Activated T-cell treated with anti-CD3 and anti-CD28 coated beads, Interleukin-2, amount 50 U/mL, for 72 hours (primary cell): ENCODE measurements at places on chromosomes 12 and 14.

DNA sequence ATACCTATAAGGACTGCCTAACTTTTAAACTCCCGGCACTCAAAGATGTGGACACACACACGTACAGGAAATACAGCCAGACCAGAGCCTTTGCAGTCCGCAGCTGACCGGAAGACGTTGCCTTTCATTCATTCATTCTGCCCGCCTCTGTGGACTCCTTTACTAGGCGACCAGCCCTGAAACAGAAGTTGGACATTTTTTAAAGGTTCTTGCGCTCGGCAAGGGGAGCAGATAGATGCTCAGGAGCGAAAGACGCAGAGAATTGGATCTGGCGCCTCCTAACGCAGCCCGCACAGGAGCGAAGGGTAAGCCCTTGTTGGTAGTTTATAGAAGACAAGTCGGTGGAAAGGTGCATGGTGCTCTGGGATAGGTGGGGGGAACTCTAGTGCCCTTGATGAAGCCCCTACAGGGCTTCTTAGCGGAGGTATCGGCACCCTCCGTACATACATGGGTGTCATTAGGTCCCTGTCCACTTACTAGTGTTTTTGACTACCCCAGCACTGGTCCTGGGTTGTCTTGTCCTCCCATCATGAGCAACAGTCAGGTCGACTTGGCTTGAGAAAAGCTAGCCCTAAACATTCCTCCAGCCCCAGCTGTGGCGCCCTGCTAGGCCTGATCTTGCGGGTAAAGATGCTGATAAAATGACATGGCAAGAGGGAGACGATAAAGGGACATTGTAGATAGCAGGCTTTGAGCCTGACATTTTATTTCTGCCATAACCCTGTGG is at the start of gene KDM2B:
Gene KDM2B, minus strand, starts transcription at position 65 of the 727 bp plus-strand sequence. CDS start 112 bp downstream, outside the sequence.
- peak within 1 kb of the TSS; percentile 99 for H3K4me3 ChIP-seq
- H3K4me1 ChIP-seq: peaks cover 39% of the 10 kb centered on the region
- H3K36me3 ChIP-seq: no peaks in the 10 kb centered on the region
- no peak for DNase-seq
- H3K27ac ChIP-seq: peak within 1 kb of the TSS; percentile 98

GRCh38 chr14:104307246-104307626 is 168.8 kb downstream of the KIF26A start:
- no peak overlapping the region for H3K27ac ChIP-seq
- DNase-seq: no peak
- H3K36me3 ChIP-seq: no peaks in the 10 kb centered on the region

DNA sequence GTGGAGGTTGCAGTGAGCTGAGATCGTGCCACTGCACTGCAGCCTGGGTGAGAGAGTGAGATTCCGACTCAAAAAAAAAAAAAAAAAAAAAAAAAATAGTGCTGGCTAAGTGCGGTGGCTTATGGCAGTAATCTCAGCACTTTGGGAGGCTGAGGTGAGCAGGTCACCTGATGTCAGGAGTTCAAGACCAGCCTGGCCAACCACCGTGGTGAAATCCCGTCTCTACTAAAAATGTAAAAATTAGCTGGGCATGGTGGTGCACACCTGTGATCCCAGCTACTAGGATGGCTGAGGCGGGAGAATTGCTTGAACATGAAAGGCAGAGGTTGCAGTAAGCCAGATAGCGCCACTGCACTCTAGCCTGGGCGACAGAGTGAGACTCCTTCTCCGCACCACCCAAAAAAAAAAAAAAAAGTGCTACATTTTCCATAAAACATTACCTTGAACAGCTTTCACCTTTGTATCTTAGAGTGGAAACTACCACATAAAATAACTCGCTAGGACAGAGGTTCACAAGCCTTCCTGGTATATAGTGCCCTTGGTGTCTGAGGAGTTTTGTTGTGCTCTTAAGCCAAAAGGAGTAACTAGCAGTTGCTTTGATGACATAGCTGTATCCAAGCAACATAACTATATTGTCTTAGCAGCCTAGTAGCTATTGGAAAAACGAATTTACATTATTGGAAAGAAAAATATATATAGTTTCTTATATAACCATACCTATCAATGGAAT is 11.1 kb downstream of the PTGES3 start:
- DNase-seq: no peak
- H3K4me1 ChIP-seq: peaks cover 83% of the 10 kb centered on the region
- peaks cover 31% of the 10 kb centered on the region for H3K36me3 ChIP-seq
- no peaks in the 10 kb centered on the region for H3K27me3 ChIP-seq
- no peak overlapping the region for H3K4me3 ChIP-seq
- H3K27ac ChIP-seq: peak overlapping the region; percentile 83

DNA sequence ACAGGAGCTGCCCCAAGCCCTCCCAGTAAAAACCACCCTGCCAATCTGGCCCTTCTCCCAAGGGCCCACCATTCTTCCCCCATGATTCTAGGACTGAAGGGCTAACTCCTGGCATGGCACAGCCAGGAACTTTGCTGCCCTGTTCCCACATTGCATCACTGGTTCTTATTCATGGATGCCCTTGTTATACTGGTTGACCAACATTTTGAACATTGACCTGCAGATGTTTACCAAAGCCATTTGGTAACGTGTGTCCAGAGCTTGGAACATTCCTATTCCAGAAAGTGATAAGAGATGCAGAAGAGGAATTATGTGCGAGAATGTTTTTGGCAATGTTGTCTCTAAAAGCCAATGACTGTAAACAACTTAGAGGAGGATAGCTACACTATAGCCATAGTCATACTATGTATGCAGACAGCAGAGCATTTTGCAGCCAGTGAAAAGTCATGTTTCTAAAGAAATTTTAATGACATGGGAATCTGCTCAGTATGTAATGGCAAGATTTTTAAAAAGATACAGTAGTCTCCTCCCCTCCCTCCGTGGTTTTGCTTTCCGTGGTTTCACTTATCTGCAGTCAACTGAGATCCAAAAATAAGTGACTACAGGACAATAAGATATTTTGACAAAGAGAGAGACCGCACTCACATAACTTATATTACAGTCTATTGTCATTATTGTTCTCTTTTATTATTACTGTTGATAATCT is 108.8 kb downstream of the DAAM1 start:
- H3K27me3 ChIP-seq: no peaks in the 10 kb centered on the region
- no peak overlapping the region for H3K27ac ChIP-seq
- peaks cover 9% of the 10 kb centered on the region for H3K4me1 ChIP-seq
- no peak overlapping the region for H3K4me3 ChIP-seq

DNA sequence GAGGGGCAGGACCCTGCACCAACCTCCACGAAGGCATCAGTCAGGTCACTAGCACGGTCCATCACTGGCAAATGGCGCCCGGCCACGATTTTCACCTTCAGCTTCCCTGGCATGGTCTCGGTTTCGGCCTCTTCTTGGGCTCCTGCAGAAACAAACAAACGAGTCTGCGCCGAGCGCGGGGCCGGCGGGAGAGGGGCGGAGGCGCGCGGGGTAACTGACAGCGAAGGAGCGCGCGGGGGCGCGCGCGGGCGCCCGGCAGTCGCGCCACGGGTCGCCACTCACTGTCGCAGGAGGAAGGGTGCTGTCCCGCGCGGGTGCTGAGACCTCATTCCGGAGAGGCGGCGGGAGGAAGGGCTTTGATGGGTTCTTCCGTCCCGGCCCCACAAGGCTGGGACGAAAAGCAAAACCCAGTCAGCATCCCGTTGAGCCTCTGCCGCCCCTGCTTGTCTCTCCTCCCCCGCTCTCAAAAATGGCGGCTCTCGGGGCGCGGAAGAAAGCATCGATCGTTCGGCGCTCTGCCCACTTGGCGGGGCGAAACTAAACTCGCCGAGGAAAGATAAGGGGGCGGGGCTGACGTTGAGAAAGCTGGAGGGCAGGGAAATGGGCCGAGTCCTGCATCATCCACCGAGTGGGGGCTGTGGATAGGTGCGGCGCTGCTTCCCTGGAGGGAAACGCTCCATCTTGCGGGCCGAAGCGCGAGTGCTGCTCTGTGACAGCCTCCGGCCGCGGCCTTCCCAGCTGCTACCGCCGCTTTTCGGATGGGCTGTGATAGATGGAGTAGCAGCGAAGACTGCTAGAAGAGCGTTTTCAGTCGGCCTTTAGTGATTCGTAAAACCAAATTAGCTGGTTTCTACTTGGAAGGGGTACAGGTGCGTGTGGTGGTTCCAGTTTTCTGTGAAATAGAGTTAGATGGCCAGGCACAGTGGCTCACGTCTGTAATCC is at the start of gene C2CD5:
Gene C2CD5, minus strand, starts transcription at position 505 of the 942 bp plus-strand sequence. Its CDS starts 392 bp downstream, at position 113.
- peak within 1 kb of the TSS; percentile 98 for H3K4me3 ChIP-seq
- peaks cover 39% of the 10 kb centered on the region for H3K4me1 ChIP-seq
- peaks cover 11% of the 10 kb centered on the region for H3K36me3 ChIP-seq

DNA sequence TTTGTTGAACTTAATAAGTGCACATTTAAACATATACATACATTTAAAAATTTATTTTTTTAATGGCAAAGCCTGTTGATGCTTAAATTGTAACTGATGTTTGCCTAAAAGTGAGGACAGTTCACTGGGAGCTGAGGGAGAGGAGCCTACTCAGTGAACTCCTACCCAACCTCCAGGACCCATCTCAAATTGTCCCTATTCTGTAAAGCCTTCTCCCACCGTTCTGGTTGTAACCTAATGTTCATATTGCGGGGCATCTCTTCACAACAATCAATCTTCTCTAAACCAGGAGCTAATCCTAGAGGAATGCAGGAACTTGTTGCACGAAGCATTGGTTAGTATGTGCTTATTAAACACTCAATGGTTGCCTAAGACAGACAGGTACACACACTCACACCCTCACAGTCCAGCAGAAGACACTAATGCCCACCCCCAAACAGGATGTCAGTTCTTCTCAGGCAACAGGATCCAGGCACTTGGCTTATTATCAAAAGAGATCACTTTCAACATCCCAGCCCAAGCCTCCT is 1.8 kb downstream of the CLMN start:
- peaks cover 44% of the 10 kb centered on the region for H3K27me3 ChIP-seq
- H3K4me3 ChIP-seq: peak overlapping the region; percentile 86
- H3K4me1 ChIP-seq: peaks cover 32% of the 10 kb centered on the region
- no peak overlapping the region for H3K27ac ChIP-seq

GRCh38 chr12:113228394-113229028 is 7.2 kb downstream of the TPCN1 start:
- H3K4me3 ChIP-seq: peak overlapping the region; percentile 29
- H3K36me3 ChIP-seq: peaks cover 40% of the 10 kb centered on the region
- peaks cover 60% of the 10 kb centered on the region for H3K4me1 ChIP-seq
- H3K27ac ChIP-seq: peak overlapping the region; percentile 43
- H3K27me3 ChIP-seq: no peaks in the 10 kb centered on the region

GRCh38 chr14:91998667-91999570 is 40.9 kb downstream of the TRIP11 start:
- H3K4me1 ChIP-seq: peaks cover 53% of the 10 kb centered on the region
- peak overlapping the region; percentile 63 for H3K4me3 ChIP-seq
- H3K27me3 ChIP-seq: no peaks in the 10 kb centered on the region
- peak overlapping the region; percentile 83 for H3K27ac ChIP-seq
- H3K36me3 ChIP-seq: peaks cover 4% of the 10 kb centered on the region

- peaks cover 91% of the 10 kb centered on the region for H3K4me1 ChIP-seq
- H3K36me3 ChIP-seq: no peaks in the 10 kb centered on the region
- peak overlapping the region; percentile 82 for H3K27ac ChIP-seq
- no peaks in the 10 kb centered on the region for H3K27me3 ChIP-seq
- peak overlapping the region; percentile 23 for H3K4me3 ChIP-seq
Observed at GRCh38 chr12:93430280-93430679, 11.5 kb downstream of the UBE2N start.

DNA sequence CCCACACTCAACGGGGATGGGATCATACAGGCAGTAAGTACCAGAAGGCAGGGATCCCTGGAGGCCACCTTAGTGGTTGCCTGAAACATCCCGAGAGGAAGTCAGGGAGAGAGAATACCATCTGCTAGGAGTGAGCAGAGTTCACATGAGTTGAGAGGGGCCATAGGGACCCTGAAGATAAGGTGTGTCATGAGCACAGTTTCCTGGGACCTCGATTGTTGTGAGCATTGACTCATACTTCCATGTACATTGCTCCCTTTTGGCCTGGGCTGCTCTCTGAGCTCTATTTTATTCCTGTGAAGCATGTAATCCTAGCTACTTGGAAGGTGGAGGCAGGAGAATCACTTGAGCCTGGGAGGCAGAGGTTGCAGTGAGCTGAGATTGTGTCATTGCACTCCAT is 120.5 kb downstream of the TBC1D30 start:
- peaks cover 29% of the 10 kb centered on the region for H3K27me3 ChIP-seq
- no peaks in the 10 kb centered on the region for H3K4me1 ChIP-seq
- no peak overlapping the region for H3K4me3 ChIP-seq
- H3K27ac ChIP-seq: no peak overlapping the region
- H3K36me3 ChIP-seq: no peaks in the 10 kb centered on the region
- DNase-seq: no peak

DNA sequence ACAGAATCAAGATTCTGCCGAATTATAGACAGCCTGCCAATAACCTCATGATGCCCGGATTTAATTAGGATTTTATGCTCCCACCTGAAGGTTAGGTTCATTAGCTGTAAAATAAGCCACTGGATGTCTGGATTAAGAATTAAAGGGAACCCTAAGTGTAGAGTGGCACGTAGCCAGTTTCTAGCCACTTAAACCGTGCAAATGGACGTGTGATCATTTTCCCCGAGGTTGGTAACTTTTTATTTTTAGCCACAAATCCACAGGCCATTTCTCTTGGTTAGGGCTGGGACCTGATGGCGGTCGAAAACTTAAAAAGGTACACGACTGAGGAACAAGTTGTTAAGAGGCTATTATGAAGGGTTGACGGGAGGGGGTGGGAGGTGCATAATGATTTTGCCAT is 127.3 kb upstream of the TMPO start:
- no peaks in the 10 kb centered on the region for H3K4me1 ChIP-seq
- H3K4me3 ChIP-seq: no peak overlapping the region
- no peak for DNase-seq
- no peak overlapping the region for H3K27ac ChIP-seq
- peaks cover 8% of the 10 kb centered on the region for H3K27me3 ChIP-seq
